Activated T-cell treated with anti-CD3 and anti-CD28 coated beads, Interleukin-2, amount 50 U/mL, for 24 hours (primary cell): ENCODE measurements at places on chromosomes 5 and 9.

GRCh38 chr5:145971108-145971507 lies 34.7 kb downstream of the SH3RF2 start:
- no peak for DNase-seq

GRCh38 chr9:7169717-7170389 lies 412.1 kb downstream of the KDM4C start:
- no peak for DNase-seq

GRCh38 chr5:157529002-157529401 lies 46.6 kb downstream of the ADAM19 start:
- DNase-seq, result no peak

DNA sequence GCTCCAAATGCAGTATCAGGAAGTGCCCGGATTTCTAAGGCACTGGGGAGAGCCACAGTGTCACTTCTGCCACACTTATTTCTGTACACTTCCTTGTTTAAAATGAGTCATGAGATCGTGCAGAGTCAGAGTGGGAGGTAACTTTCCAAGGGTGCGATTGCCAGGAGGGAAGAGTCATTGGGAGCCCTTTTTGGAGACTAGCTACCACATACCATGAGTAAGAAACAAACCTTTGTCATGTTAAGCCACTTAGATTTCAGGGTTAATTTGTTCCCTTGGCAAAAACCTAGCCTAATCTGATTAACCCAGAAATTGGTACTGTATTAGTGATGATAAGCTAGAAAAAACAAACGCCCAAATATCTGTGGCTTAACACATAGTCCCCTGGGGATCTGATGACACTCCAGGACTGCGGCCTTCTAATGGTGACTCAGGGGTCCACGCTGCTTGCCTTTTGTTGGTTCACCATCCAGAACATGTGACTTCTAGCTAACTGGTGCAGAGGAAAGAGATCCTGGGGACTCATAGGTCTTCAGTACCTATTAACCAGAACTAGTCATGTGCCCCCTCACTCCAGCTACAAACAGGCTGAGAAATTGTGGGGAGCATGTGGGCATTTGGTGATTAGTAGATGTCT lies 48.6 kb upstream of the TLE1 start:
- no peak for DNase-seq

- peak; percentile 81 for DNase-seq
These were observed 13.1 kb downstream of the GPRIN1 start for GRCh38 chr5:176596689-176597416.

DNA sequence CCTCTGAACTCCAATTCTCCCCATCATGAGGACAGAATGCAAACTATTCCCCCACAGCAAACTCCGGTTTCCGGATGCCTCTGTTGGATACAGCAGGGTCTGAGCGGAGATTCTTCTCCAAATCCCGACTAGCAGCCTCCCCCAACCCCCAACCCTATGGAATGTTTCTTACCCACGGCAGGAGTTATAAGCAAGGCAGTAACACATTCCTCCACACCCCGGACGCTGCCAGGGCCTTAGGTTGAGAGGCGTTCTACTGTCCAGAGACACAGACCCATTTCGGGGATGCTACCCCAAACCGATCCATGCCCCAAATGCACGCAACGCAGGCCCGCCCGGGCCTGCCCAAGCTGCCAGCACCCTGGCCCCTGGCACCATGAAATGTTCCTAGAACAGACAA lies 85.6 kb upstream of the LMX1B start:
- DNase-seq, result no peak

DNA sequence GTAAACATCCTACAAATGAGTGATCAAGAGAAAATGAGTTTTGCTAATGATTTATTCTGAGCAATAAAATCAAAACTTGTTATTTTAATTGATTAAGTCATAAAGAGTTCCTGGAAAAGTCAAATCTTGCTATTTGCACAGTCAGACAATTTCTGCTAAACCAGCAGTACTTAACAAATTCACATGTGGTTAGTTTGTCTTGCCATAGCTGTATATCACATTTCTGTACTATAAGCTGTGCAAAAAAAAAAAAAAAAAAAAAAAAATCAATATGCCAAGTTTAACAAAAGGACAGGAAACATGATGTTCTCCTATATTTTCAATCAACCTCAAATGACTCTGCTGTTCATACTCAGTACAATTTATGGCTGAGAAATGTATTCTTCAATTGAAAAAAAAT lies 24.9 kb downstream of the POU5F2 start:
- no peak for DNase-seq

DNA sequence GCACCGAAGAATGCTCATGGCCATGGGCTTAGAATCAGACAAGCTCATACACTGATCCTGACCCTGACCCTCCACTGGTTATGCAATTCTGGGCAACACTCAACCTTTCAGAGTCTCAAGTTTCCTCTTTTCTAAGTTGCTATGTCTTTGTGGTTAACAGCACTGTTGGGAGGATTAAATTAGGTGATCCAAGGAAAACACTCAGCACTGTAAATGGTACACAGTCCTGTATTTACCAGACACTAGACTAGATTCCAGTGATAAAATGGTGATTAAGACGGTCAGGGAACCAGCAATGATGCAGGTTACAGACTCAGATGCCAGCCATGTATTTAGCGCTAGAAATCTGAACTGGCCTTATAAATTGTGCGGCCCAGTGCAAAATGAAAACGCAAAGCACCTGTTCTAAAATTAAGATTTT lies 8.1 kb downstream of the ARL15 start:
- no peak for DNase-seq

DNA sequence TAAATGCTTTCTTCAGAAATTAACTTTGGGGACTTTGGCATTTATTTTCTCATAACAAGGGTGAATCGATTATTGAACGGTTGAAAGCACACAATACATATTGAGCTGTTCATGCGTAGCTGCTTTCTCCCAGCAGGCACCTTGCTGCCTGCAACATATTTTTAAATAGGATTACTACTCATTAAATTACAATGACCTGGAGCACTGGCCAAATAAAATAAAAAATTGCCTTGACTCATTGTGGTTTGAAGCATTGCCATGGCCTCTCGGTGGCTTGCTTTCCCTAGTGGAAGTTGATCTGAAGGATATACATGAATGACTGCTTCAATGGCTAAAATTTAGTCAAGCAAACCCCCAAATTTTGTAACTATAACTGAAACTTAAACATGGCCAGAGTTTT lies 181.6 kb upstream of the NUDT12 start:
- DNase-seq, result no peak

DNA sequence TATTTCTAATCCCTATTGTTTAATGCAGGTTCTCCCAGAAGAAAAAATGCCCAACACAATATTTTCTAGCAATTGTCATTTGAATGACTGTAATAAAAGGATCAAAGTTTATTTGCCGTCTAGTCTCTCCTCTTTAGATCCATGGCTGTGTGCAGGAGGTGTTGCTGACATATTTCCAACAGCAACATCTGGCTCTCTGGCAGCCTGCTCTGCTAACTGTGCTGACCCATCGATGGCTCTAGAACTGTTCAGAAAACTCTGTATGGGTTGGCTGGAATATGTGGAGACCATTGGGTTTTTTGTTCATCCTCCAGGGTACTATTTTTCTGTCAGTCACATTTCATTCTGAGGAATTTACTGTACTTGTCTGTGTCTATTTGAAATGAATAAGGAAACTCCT lies 202.0 kb upstream of the SLC27A6 start:
- DNase-seq, result no peak

DNA sequence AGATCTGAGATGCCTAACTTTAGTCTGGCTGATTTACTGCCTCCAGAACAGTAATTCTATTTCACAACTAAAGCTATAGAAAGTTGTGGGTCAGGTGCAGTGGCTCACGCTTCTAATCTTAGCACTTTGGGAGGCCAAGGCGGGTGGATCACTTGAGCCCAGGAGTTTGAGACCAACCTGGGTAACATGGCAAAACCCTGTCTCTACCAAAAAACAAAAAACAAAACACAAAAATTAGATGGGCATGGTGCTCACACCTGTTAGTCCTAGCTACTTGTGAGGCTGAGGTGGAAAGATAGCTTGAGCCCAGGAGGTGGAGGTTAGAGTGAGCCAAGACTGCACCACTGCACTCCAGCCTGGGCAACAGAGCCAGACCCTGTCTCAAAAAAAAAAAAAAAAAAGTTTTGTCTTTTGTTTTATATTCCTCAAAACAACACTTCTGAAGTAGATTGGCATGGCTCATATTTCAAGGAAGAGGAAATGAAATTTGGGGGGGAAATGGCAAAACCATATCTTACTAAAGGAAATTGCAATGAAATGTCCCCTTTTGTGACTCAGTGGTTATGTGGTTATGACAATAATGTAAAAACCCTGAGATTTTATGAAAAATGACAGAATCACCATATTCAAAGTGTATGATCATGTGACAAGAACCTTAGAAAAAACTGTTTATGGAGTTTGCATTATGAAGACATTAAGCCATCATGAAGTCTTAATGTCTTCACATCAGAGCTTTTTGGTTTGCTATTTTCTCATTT lies 16.2 kb downstream of the FNBP1 start:
- no peak for DNase-seq

DNA sequence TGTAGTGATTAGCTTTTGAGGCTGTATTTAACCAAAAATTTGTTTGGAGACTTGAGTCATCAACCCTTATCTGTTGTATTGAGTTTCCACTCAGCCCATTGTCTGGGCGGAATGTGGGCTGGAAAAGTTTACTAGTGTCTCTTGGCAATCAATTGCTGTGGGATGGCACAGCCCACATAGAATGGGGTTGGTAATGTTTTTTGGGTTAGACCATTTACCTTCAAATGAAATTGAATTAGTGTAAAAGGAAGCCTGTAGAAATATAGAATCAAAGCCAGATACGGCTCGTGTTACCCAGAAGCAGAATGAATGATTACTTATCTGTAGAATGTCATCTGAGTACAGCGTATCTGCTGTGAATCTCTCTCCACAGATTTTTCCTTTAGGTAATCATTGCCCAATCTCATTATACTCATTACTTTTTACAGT lies 142.9 kb downstream of the AOPEP start:
- DNase-seq, result no peak

DNA sequence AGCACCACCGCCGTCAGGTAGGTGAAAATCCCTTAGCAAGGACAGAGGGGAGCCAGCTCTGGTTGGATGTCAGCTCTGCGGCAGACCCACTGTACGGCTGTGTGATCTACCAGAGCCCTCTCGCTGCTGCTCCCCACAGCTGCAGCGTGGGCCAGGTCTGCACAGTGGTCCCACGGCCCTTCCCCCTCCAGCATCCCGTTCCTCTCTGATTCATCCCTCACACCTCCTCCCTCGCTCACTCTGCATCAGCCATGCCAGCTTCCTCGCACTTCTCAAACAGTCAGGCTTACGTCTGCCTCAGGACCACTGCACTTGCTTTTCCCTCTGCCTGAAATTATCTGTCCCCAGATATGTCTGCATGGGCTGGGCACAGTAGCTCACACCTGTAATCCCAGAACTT lies 26.6 kb upstream of the CFAP157 start:
- no peak for DNase-seq

- no peak for DNase-seq
These were observed 167.3 kb downstream of the GNAQ start for GRCh38 chr9:77864211-77864889.

DNA sequence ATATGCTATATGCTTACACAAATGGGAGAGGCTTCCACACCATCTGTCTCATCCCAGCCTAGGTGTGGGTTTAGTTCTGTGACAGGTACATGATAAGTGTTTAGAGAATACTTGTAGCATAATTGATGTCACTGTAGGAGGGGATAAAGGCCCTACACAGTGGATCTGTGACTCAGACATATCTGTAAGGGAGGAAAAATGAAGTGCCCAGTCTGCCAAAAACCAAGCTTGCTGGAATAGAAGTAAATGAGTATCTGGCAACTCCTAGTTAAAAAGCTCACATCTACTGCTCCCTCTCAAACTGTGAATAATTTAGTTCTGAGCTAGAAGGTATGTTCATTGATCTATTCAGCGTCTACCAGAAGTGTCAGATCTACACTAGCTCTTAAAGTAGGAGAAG lies 38.9 kb upstream of the FAM174A start:
- no peak for DNase-seq
